ENCODE measurements at places on chromosomes 2 and 18.

DNA sequence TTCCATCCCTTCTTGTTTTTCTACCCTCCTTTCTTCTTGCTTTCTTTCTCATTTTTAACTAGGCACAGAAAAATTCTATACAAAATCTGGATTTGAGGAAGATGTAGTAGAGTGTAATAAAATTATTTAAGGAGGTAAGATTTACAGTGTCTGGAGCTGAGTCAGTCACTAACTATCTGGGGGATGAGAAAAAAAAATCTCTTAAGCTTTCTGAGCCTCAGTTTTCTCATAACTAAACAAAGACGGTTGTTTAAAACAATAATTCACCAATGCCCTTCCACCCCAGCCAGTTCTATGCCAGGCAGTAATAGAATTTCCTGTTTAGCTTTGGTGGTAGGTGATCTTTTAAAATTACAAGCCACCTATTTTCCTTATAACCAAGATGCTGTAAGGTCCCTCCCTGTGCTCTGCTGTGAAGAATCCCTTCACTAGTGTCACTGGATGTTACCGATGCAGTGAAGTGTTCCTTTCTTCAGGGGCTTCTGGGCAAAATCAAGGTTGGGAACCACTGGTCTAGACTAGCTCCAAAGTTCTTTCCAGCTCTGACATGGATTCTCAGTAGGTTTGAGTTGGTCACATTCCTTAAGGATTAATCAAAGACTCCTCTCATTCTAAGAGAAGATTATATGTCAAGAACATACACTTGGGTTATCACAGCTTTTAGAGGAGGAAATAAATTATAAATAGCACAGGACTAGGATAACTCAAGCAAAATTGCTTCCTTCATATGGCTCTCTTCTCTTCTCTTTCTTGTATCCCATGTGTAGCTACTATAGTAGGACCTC is 289.0 kb downstream of the CDH2 start:
- DNase-seq, result no peak

- no peak for DNase-seq
These were observed 99.8 kb downstream of the CAPN13 start for GRCh38 chr2:30707304-30707903.

GRCh38 chr2:65049010-65049639 is 7.1 kb upstream of the CEP68 start:
- DNase-seq, result peak; percentile 74

DNA sequence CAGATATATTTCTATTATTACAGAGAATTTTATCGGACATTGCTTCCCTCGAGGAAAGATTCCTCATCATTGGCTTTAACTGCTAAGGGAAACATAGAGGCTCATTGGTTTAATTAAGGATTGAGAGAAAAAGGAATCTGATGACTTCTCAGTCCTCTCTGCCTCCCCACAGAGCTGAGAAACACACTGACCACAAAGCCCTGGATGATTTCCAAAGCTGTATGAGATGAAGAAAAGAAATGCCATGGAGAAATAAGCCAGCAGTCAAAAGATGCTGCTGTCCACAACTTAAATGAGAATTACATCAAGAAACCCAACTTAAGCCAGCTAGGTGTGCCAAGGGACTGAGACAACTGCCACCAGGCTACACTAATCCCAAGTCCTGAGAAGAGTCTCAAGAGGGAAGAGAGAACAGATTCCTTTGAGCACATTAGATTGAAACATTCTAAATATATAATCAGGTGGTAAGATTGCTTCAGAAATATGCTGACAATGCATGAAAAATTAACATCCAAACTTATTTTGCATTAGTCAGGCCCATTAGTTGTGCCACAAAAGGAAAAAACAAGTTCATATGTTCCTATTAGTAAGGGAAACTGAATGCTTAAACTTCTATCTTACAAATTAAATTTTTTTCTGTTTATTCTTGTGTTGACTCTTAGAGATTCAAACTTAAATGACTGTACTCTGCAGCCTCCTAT is 308.1 kb upstream of the CYRIA start:
- no peak for DNase-seq

DNA sequence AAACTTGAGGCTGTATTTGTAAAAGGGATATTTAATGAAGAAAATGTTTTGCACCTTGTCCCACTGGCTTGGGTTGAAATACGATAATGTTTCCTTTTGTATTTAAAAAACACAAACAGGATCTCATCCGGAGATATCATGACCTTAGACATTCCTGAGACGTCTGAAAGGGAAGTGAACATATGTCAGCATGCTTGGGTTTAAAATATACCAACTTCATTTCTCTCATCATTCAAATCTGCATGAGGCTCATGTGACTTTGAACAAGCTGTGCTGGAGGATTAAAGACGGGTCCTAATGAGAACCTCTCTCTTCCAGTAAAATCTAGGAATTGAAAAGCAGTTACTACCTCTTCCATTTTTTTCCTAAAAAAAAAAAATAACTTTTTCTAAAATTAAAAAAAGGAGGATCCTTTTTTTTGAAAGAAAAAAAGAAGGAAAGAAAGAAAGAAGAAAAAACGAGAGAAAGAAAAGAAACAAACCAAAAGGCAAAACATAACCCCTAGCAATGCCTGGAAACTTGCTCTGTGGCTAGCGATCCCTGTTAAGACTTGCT is 106.8 kb upstream of the ZFP36L2 start:
- DNase-seq, result no peak

GRCh38 chr18:79465392-79465991 is 69.8 kb downstream of the NFATC1 start:
- no peak for DNase-seq

DNA sequence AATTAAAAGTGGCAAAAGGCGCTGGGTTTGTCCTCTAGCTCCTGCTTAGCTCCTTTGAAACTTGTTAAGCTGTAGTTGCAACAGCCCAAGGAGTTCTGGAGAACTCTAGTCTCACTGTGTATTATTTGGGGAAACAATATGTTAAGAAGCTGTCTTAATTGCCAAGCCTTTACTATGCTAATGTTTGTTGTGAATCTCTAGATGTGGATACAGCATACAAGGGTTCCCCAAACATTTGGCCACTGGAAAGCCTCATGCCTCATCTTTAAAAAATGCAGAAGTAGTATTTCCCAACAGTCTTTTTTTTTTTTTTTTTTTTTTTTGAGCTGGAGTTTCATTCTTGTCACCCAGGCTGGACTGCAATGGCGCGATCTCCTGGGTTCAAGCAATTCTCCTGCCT is 236.7 kb downstream of the PRKCE start:
- DNase-seq, result no peak

GRCh38 chr2:24105816-24106215 is 17.3 kb downstream of the PFN4 start:
- no peak for DNase-seq

DNA sequence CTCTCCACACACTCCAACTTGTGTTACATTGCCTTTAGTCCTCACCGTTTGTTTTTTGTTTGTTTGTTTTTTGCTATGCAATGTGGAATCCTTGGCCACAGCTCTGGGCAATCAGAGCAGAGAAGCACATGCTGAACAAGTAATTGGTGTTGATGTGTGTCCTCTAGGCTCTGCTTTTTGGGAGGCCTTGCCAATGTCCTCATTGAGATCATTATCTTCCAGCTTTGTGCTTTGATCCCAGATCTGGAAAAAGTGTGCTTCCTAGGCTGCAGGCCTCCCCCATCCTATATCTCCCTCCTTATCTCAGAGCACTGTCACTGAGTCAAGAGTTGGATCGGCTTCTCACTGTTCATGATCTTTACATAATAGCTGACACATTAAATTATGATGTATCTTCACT is 25.9 kb downstream of the OSR1 start:
- no peak for DNase-seq

GRCh38 chr2:129870685-129871241 is 108.7 kb upstream of the RAB6C start:
- DNase-seq, result no peak

DNA sequence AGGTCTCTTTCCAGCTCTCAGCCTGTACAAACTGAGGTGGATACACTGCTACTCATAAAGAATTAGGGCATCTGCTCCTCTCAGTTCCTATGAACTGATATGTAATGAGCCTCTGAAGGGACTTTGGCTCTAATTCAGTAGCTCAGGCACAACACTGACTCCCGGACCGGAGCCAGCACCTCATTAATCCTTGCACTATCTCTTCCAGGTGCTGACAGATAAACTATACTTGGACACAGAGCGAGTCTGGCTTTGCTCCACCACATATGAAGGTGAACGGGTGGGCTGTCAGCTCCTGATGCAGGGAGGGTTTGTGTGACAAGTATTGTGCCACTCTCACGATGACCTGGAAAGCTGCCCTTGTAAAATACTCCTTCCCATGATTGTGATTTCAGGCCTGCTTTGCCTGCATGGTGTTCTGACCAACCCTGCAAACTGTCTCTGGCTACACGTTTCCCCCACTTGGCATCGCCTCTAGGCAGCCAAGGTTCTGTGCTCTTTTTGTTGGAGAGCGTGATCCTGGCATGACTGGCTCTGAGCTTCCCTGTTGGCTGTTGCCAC is 111.6 kb upstream of the LMAN1 start:
- DNase-seq, result no peak

DNA sequence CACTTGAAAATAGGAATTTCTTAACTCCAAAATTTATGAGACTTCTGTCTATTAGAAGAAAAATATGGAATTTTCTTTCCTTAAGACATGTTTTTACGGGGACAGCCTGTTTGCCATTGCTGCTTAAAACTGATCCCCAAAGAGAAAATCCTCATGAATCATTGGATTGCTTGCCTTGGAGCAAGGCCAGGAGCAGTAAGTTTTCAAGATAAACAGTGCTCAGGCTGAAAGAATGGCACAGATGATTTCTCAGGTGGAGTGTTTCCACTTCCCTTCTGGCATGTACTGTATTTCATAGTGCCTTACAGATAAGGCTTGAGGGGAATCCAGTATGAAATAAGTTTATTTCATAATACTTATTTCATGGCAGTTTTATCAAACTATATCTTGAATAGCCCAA is 74.3 kb upstream of the MMADHC start:
- no peak for DNase-seq

GRCh38 chr18:43635397-43635796 is 358.1 kb upstream of the SYT4 start:
- DNase-seq, result no peak

- peak; percentile 11 for DNase-seq
These were observed 193.5 kb upstream of the CHST9 start for GRCh38 chr18:27378431-27379095.

- no peak for DNase-seq
These were observed 10.0 kb downstream of the SPEG start for GRCh38 chr2:219444566-219445091.

DNA sequence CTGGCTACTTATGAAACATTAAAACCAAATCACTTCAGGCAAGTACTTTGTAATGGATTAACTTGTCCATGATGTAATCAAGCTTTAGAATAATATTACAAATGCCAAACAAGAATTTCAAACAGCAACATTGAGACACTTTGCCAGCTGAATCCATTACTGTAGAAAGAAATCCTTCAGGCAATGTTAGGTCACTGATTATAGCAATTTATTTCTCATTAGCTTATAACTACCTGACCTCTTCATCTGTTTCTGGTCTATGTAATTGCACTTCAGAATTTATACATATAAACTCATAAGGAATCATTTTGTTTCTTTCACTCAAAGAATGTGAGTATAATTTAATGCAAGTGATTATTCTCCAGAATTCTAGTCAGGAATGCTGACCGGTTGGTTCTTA is 692.6 kb upstream of the TMEFF2 start:
- no peak for DNase-seq

GRCh38 chr2:36800381-36800780 is 103.9 kb downstream of the VIT start:
- no peak for DNase-seq

DNA sequence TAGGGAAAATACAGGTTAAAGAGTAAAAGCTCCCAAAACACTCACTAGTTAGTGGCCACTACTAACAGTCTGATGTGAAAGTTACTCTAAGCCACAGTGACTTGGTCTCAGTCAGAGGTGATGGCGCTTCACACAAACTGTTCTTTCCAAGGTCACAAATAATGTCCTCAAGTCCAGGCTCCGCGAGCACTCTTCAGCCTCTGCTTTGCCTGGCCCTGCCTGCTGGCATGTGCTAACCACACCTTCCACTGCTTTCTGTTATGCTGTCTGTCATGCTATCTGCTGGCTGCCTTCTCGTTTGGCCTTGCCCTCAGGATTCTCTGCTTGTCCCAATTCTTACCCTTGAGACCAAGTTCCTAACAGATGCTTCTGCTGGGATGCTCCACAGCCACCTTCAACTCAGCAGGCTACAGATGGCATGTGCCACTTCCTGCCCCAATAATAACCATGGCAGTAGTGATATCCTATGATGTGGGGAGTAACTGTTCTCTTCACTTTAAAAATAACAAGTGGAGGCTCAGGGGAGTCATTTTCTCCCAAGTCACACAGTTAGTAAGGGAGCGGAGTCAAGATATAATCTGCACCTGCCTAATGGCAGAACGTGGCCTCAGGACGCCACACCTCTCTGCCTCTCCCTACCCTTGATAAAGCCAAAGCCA is 75.7 kb downstream of the ZAP70 start:
- no peak for DNase-seq

DNA sequence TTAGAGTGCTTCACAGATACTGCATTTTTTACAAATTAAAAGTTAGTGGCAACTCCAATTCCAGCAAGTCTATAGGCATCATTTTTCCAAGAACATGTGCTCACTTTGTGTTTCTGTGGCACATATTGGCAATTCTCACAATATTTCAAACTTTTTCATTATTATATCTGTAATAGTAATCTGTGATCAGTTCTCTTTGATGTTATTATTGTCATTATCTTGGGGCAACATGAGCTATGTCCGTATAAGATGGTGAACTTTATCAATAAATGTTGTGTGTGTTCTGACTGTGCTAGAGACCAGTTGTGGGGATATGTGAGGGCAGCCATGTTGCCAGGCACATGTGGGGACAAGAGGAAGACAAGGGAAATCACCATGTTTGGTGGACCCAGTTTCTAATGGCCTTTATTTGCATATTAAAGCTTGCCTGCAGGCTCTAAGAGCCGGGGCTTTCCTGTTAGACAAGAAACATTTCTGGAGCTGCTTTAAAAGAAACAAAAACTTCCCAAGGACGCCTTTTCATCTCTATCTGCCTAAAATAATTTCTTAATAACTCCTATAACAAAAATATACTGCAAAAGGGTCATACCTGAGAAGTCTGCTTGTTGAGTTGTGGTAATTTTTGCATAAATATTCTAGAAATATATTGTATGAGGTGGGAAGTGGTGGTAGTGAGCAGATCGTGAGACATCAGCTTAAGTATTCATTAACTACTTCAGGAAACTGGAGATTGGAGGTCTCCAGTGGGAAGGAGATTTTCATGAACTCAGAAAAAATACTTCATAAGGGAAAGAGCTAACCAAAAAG is 37.2 kb downstream of the KYNU start:
- DNase-seq, result no peak

DNA sequence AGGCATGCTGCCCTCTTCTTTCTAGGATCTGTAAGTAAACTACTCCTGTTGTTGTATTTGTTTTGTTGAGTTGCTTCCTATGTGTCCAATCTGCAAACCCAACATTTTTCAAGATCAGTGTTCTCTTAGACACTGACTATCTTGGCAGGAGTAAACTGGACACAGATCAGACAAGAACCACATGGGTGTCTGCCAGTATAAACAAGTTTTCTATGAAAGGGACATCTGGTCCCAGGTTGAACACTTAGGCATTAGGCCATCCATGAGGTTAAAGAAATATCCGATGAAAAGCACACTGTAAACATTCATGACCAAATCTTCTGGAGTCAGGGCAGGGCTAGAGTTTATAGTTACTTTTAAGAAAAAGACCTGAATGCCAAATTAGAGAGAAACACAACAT is 441.8 kb downstream of the NYAP2 start:
- DNase-seq, result no peak

- DNase-seq, result no peak
These were observed 50.6 kb downstream of the EPAS1 start for GRCh38 chr2:46347648-46348280.

Measured in RKO (cell line).